ENCODE measurements at places on chromosomes 16 and 17.

- no peak for DNase-seq
- no peak overlapping the region for H3K4me3 ChIP-seq
- H3K27ac ChIP-seq = no peak overlapping the region
- no peaks in the 10 kb centered on the region for H3K27me3 ChIP-seq
- H3K36me3 ChIP-seq = peaks cover 4% of the 10 kb centered on the region
These were observed 14.4 kb downstream of the DNAJC7 start for GRCh38 chr17:42002792-42003301.

DNA sequence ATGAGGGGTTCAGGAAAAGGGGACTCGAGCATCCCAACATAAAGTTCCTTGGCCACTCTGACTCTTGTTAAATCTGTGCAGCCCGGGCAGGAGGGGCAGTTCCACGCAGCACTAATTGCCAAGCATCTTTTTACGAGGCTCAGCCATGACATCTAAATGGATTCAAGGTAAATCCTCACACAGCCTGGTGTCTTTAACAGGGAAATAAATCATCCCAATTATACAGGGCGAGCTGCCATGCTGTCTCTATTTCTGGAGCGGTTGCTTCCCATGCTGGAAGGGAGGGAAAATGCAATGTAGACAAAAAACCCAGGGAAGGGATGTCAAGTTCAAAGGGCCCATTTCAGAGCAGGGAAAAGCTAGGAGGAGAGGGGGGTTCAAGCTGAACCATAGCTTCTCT lies 110.0 kb downstream of the GAS7 start:
- no peaks in the 10 kb centered on the region for H3K36me3 ChIP-seq
- H3K4me3 ChIP-seq = no peak overlapping the region
- no peaks in the 10 kb centered on the region for H3K27me3 ChIP-seq
- DNase-seq = no peak

DNA sequence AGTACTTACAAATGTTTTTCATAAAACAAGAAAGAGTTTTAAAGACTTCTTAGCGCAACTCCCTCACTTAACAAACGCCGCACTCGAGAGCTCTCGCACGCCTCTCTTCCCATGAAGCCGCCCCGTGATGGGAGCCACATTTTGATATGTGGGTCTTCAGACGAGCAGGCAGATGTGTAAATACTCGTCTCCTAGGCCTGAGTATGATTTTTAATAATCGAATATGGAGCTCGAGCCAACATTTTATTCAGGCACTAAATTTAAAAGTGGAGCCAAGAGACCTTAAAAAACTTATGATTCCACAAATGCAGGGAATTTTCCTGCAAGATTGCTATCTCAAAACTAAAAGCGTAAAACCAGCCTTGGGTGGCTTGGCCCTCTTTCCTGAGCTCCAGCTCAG lies 55.4 kb downstream of the IRX6 start:
- no peak for DNase-seq
- H3K4me1 ChIP-seq = no peaks in the 10 kb centered on the region
- peak overlapping the region; percentile 67 for H3K27ac ChIP-seq
- H3K27me3 ChIP-seq = no peaks in the 10 kb centered on the region
- H3K4me3 ChIP-seq = no peak overlapping the region

DNA sequence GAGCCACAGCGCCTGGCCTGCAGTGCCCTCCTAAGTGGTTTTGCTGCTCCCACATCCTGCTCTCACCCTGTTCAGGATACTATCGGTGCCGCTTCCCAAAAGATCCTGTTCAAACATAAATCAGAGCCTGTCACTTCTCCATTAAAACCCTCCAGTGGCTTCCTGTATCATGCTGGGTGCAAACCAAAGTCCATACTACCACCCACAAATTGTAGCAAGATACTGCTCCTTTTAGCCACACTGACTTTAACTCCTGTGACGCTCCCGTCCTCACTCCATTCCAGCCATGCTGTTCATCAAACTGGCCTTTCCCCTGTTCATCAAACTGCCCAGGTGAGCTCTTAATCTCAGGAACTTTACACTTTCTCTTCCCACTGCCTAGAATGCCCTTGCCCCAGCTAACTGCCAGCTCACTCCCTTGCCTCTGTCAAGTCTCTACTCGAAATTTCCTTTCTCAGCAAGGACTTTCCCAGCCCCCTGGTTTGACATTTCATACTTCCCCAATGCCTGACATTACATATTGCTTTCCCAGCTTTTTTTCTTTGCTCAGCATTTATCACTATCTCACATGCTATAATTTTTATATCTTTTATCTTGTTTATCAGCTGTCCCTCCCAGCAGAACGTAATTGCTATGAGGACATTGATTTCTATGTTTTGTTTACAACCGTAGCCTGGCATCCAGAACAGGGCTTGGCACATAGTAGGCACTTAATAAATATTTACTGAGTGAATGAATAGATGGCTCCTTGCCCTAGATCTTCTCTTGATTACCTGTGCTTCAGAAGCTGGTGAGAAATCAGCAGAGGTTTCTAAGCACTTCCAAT lies 44.3 kb upstream of the SMURF2 start:
- no peak overlapping the region for H3K4me3 ChIP-seq
- H3K4me1 ChIP-seq = peaks cover 46% of the 10 kb centered on the region
- H3K27me3 ChIP-seq = no peaks in the 10 kb centered on the region
- DNase-seq = no peak
- peak overlapping the region; percentile 69 for H3K27ac ChIP-seq

DNA sequence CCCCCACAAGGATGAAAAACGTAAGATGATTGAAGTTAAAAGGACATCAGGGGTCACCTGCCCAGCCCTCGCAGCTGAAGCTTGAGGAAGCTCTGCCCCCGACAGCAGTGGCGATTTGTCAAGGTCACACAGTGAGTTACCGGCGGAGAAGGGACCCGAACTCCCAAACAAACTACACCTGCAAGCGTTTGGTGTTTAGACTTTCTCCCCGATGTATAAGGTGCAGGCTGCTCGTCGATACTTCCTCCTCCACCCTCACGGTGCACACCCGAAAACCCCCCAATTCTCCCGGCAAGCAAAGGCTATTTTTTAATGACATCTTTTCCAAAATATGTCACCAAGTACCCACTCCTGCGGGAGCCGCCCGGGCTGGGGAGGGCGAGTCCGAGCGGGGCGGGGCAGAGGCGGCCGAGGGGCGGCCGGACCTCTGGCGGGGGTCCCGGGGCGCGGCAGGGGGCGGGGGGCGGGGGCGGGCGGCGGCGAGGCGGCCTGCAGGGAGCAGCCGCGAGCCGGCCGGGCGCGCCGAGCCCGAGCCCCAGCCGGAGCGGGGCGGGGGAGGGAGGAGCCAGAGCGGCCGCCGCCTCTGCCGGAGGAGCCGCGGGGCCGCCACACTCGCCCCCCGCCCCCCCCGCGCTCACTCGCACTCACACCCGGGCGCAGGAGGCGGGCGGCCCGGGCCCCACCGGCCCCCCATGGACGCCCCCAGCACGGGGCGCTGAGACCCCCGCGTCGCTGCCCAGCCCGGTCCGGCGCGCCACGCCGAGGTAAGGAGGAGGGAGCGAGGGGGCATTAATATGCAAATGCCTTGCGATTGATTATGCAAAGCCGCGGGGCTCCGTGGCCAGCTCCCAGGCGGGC lies at the start of gene THRA:
TSS of gene THRA (plus strand) at position 637 of the 858 bp plus-strand sequence. CDS start 11,524 bp downstream, outside the sequence.
- no peaks in the 10 kb centered on the region for H3K36me3 ChIP-seq
- H3K4me3 ChIP-seq = peak within 1 kb of the TSS; percentile 100
- peak within 1 kb of the TSS; percentile 95 for H3K27ac ChIP-seq
- DNase-seq = peak; percentile 83

DNA sequence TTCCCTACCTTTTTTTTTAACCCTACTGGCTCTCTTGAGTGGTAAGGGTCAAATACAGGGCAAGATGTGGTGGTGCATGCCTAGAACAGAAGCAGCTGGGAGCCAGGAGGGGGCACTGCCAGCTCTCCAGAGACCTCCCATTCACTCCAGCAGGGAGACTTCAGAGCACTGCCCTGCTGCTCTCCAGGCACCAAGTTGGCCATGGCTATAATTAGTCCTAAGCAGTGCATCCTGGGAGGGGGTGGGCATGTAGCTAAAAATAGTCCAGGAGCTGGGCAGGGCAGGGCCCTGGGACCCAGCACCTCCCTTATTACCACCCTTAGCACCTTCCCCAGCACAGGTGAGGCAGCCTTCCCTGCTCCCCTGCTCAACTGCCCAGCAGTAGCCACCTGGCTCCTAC lies 3.5 kb downstream of the CORO6 start:
- H3K27me3 ChIP-seq = no peaks in the 10 kb centered on the region
- H3K4me3 ChIP-seq = no peak overlapping the region
- H3K36me3 ChIP-seq = no peaks in the 10 kb centered on the region
- peak; percentile 67 for DNase-seq
- H3K4me1 ChIP-seq = peaks cover 66% of the 10 kb centered on the region

- H3K4me1 ChIP-seq = no peaks in the 10 kb centered on the region
- no peaks in the 10 kb centered on the region for H3K36me3 ChIP-seq
- DNase-seq = no peak
- H3K4me3 ChIP-seq = no peak overlapping the region
- no peaks in the 10 kb centered on the region for H3K27me3 ChIP-seq
These were observed 67.3 kb downstream of the OR1D5 start for GRCh38 chr17:2995886-2996809.

- no peak for DNase-seq
- H3K4me3 ChIP-seq = peak overlapping the region; percentile 72
- H3K27me3 ChIP-seq = no peaks in the 10 kb centered on the region
- no peak overlapping the region for H3K27ac ChIP-seq
- H3K36me3 ChIP-seq = no peaks in the 10 kb centered on the region
- H3K4me1 ChIP-seq = peaks cover 25% of the 10 kb centered on the region
These were observed 999 bp downstream of the XYLT1 start for GRCh38 chr16:17469741-17470181.

DNA sequence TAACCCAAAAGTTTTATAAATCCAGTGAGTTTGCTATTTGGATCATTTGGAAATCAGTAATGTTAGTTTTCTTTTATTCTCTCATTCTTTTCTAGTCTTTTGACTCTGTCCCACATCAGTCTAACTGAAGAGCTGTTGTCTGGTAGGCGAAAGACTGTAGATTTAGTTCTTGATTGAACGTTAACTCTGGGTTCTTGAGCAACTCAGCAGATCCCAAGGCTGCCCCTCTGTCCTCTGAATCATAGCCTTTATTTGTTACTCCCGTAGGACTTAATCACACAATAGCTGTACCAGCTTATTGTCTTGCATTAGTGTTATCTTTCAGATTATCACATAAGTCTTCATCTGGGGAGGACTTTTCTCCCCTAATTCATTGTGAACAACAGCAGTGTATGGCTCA lies 119.3 kb upstream of the TOM1L1 start:
- no peak overlapping the region for H3K27ac ChIP-seq
- no peak overlapping the region for H3K4me3 ChIP-seq
- no peak for DNase-seq
- no peaks in the 10 kb centered on the region for H3K36me3 ChIP-seq

DNA sequence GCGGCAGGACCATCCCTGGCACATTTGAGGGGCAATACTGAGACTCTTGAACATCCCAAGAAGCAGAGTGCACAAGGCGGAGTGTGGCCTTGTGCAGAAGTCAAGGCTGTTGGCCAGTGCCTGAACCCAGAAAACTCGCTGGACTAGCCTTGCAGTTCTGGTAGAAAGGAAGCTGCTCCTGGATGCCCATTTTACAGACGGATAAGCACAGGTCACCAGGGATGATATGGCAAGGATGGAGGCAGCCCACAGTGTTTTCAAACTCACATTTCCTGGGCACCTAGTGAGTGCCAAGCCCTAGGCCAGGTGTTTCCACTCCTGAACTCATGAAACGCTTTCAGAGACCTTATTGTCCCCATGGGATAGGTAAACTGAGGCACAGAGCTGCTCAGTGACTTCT lies 1.7 kb upstream of the MAP2K3 start:
- no peaks in the 10 kb centered on the region for H3K36me3 ChIP-seq
- peaks cover 11% of the 10 kb centered on the region for H3K4me1 ChIP-seq
- H3K4me3 ChIP-seq = no peak overlapping the region
- H3K27me3 ChIP-seq = no peaks in the 10 kb centered on the region

DNA sequence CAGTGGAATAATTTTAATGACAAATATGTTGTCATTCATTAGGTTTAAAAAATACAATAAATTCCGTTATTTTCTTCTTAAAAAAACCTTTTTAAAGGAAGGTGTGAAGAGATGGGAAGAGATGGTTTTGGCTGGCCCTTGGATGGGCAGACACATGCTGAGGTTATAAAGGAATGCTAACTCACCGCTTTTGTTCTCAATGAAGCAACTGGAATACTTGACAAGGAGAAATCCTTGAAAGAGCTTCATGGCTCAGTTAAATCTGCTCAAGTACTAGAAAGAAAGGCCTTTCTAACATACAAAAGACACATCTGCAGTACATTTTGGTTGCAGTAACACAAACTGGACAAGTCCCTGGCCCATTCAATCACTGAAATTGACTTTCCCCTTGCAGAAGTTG lies 158.3 kb upstream of the KCNJ16 start:
- no peak overlapping the region for H3K27ac ChIP-seq
- H3K4me3 ChIP-seq = no peak overlapping the region
- H3K36me3 ChIP-seq = no peaks in the 10 kb centered on the region
- DNase-seq = no peak
- no peaks in the 10 kb centered on the region for H3K4me1 ChIP-seq

DNA sequence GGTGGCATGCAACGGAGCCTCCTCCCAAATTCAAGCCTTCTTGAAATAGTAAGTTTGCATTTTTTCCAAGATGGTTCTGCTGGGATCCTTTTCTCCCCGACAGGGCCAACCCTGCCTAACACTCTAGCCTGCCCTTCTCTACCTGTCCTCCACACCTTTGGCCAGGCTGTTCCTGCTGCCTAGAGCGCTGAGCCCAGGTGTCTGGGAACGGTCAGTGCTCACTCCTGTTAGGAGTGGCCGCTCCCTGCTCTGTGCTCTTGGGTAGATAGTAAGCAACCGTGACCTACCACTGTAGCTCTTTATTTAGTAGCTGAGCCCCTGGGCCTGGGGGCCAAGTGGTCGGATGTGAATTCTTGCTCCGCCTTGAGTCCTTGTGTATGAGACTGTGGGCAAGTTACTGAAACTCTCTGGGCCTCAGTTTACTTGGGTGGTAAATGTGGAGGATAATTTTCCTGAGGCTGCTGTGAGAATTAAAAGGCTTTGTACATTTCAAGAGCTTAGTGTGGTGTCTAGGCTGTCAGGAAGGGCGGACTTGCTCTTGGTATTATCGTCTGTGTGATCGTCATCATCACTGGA lies 44.0 kb upstream of the GSE1 start:
- H3K36me3 ChIP-seq = no peaks in the 10 kb centered on the region
- peaks cover 18% of the 10 kb centered on the region for H3K4me1 ChIP-seq
- no peaks in the 10 kb centered on the region for H3K27me3 ChIP-seq
- no peak for DNase-seq
- no peak overlapping the region for H3K4me3 ChIP-seq

- peaks cover 3% of the 10 kb centered on the region for H3K4me1 ChIP-seq
- no peaks in the 10 kb centered on the region for H3K27me3 ChIP-seq
- no peak overlapping the region for H3K27ac ChIP-seq
These were observed 2.2 kb upstream of the CMIP start for GRCh38 chr16:81442220-81442915.

GRCh38 chr17:39200957-39201510 lies 951 bp downstream of the RPL19 start:
- H3K4me1 ChIP-seq = peaks cover 12% of the 10 kb centered on the region
- no peaks in the 10 kb centered on the region for H3K27me3 ChIP-seq
- H3K36me3 ChIP-seq = peaks cover 39% of the 10 kb centered on the region
- peak overlapping the region; percentile 82 for H3K4me3 ChIP-seq
- no peak for DNase-seq
